ENCODE measurements at places on chromosomes 5 and 9.

GRCh38 chr5:39631958-39632357 lies 207.2 kb upstream of the DAB2 start:
- no peak for DNase-seq

DNA sequence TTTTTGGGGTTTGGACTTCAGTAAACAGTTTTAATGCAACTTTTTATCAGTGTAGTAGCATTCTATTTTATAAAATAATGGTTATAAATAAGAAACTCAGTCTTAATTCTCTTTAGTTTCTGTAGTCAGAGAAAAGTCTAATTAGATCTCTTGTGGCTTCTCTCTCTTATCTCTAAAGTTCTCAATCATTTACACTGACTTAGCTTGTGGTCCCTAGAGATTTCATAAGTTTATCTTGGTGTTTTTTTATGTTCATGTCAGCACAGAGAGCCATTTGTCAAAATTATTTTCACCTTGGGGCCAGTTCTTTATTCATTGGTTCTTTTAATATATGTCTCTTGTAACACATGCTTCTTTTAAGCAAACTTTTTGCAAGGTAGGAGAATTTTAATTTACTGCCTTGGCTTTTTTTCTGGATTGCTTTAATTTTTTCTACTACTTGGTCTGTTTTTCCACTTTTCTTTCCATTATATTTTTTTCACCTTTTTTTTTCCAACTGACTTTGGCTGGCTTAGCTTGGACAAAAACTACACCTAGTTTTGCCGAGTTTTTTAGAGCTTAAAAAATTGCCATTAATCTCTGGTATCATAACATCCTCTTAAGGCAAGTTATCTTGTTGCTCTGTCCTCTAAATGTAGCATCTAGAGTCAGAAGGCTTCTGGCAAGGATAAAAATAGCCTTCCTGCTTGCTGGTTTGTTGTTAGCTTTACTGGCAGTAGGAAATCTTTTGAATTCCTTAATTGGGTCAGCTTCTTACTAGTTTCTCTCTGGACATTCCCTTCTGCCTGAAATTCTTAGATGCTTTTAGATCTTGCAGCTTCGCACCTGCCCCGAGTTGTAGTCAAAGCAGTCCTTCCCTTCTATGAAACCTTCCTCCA lies 35.3 kb downstream of the CPEB4 start:
- no peak for DNase-seq

GRCh38 chr9:94160594-94161501 lies 76.6 kb downstream of the PTPDC1 start:
- no peak for DNase-seq

- no peak for DNase-seq
Observed at GRCh38 chr5:134626369-134627014, 6.1 kb downstream of the SAR1B start.

All from Peyer's patch (tissue), 4 donors.